Mesendoderm (in vitro differentiated cells): ENCODE measurements at places on chromosomes 2 and 18.

GRCh38 chr2:225488743-225489142 is 89.2 kb downstream of the NYAP2 start:
- no peaks in the 10 kb centered on the region for H3K4me1 ChIP-seq
- H3K36me3 ChIP-seq = no peaks in the 10 kb centered on the region
- H3K4me3 ChIP-seq = no peak overlapping the region
- H3K27me3 ChIP-seq = no peaks in the 10 kb centered on the region

- DNase-seq = no peak
- H3K27ac ChIP-seq = no peak overlapping the region
- no peaks in the 10 kb centered on the region for H3K27me3 ChIP-seq
- no peaks in the 10 kb centered on the region for H3K4me1 ChIP-seq
- H3K4me3 ChIP-seq = no peak overlapping the region
- H3K36me3 ChIP-seq = no peaks in the 10 kb centered on the region
Measured at GRCh38 chr2:28736034-28736433, 15.6 kb upstream of the PPP1CB start.

GRCh38 chr18:46624127-46624526 is 32.9 kb downstream of the LOXHD1 start:
- H3K36me3 ChIP-seq = no peaks in the 10 kb centered on the region
- H3K27ac ChIP-seq = no peak overlapping the region
- no peaks in the 10 kb centered on the region for H3K4me1 ChIP-seq
- no peaks in the 10 kb centered on the region for H3K27me3 ChIP-seq

DNA sequence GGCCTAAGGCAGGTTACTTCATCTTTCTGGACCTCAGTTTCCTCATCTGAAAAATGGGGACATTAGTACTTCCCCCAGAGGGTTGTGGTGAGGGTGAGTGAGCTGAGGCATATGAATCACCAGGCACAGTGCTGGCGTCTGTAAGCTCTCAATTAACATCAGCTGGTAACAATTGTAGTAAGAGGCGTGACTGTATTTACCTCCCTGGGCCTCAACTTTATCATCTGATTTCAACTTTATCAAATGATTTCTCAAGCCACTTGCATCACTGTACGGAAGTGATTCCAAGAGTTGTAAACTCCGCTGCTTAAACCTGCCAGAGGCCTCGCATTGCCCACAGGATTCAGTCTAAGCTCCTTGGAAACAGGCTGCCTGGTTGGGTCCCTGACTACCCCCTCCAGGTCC is 53.6 kb upstream of the PKDCC start:
- no peaks in the 10 kb centered on the region for H3K36me3 ChIP-seq
- no peak for DNase-seq
- H3K27me3 ChIP-seq = no peaks in the 10 kb centered on the region

DNA sequence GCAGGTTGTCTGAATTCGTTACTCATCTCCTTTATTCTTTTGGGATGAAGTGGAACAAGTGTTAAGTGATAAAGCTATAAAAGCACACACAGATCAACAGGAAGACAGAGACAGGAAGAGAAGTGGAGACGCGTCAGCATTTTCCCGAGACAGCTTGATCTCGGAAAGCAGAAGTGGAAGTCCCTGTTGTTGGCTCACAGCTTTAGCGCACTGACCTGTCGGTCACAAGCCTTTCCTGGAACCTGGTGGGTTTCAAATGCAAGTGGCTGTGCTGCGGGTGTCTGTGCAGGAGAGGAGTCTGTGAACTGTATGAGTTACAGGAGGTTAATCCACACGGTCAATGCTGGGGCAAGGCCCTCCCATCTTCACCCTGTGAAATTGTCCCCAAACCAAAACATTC is 116.6 kb upstream of the PELI1 start:
- H3K4me1 ChIP-seq = peaks cover 10% of the 10 kb centered on the region
- H3K36me3 ChIP-seq = peaks cover 2% of the 10 kb centered on the region
- H3K4me3 ChIP-seq = no peak overlapping the region
- DNase-seq = no peak
- no peaks in the 10 kb centered on the region for H3K27me3 ChIP-seq
- H3K27ac ChIP-seq = no peak overlapping the region

- no peak overlapping the region for H3K4me3 ChIP-seq
- H3K27ac ChIP-seq = no peak overlapping the region
- no peaks in the 10 kb centered on the region for H3K27me3 ChIP-seq
- DNase-seq = no peak
- no peaks in the 10 kb centered on the region for H3K4me1 ChIP-seq
Measured at GRCh38 chr18:61808286-61808685, 84.5 kb downstream of the RNF152 start.

- H3K4me1 ChIP-seq = no peaks in the 10 kb centered on the region
- H3K4me3 ChIP-seq = no peak overlapping the region
- no peak overlapping the region for H3K27ac ChIP-seq
- no peak for DNase-seq
- H3K27me3 ChIP-seq = no peaks in the 10 kb centered on the region
Measured at GRCh38 chr2:149617476-149617875, 29.9 kb upstream of the MMADHC start.

DNA sequence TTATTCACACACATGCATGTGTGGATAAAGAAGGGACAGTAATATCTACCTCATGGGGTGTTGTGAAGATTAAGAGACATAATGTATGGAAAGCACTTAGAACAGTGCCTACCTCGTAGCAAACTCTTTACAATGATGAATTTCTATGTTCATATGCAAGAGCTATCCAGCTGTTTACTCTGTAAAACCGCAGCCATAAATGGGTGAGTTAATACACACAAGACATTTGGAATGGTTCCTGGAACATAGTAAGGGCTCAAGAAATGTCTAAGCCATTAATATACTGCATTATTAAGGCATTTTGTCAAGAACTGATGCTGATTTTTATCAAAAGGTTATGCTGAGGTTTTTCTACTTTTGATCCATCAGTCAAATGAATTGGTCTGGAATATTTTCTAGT is 1076.2 kb downstream of the TSN start:
- H3K4me3 ChIP-seq = no peak overlapping the region
- H3K27me3 ChIP-seq = no peaks in the 10 kb centered on the region
- no peak for DNase-seq
- no peaks in the 10 kb centered on the region for H3K36me3 ChIP-seq

GRCh38 chr18:79570266-79571201 is 109.1 kb upstream of the CTDP1 start:
- no peak overlapping the region for H3K4me3 ChIP-seq
- H3K4me1 ChIP-seq = peaks cover 16% of the 10 kb centered on the region
- no peak overlapping the region for H3K27ac ChIP-seq
- H3K27me3 ChIP-seq = no peaks in the 10 kb centered on the region

- no peak overlapping the region for H3K27ac ChIP-seq
- H3K27me3 ChIP-seq = no peaks in the 10 kb centered on the region
- H3K4me1 ChIP-seq = no peaks in the 10 kb centered on the region
- H3K4me3 ChIP-seq = no peak overlapping the region
- DNase-seq = no peak
- H3K36me3 ChIP-seq = peaks cover 2% of the 10 kb centered on the region
Measured at GRCh38 chr2:240780023-240780700, 39.9 kb downstream of the KIF1A start.

GRCh38 chr2:72130659-72131360 is 16.9 kb downstream of the CYP26B1 start:
- no peak overlapping the region for H3K4me3 ChIP-seq
- no peaks in the 10 kb centered on the region for H3K36me3 ChIP-seq
- no peaks in the 10 kb centered on the region for H3K4me1 ChIP-seq
- H3K27me3 ChIP-seq = no peaks in the 10 kb centered on the region
- H3K27ac ChIP-seq = no peak overlapping the region

DNA sequence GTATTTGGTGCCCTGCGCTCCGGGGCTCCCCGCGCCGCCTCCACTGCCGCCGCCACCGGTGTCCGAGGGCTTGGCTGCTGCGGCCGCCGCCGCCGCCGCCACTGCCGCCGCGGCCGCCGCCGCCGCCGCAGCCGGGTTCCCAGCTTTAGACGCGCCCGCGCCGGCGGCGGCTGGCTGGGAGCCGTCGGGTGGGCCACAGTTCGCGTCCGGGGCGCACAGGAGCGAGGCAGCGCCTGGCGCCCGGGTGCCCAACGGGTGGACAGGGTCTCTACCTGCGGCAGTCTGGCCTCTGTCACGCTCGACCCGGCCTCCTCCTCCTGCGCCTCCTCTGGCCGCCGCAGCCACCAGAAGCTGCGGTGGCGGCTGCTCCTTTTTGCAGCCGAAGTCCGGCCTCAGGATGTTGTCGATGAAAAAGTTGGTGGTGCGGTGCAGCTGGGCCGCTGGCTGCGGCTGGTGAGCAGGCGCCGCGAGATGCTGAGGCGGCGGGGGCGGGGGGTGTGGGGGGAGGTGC is 951 bp downstream of the EN1 start:
- peak; percentile 53 for DNase-seq
- H3K27ac ChIP-seq = no peak overlapping the region
- no peak overlapping the region for H3K4me3 ChIP-seq
- H3K27me3 ChIP-seq = peaks cover 82% of the 10 kb centered on the region
- H3K36me3 ChIP-seq = no peaks in the 10 kb centered on the region
- H3K4me1 ChIP-seq = peaks cover 5% of the 10 kb centered on the region

DNA sequence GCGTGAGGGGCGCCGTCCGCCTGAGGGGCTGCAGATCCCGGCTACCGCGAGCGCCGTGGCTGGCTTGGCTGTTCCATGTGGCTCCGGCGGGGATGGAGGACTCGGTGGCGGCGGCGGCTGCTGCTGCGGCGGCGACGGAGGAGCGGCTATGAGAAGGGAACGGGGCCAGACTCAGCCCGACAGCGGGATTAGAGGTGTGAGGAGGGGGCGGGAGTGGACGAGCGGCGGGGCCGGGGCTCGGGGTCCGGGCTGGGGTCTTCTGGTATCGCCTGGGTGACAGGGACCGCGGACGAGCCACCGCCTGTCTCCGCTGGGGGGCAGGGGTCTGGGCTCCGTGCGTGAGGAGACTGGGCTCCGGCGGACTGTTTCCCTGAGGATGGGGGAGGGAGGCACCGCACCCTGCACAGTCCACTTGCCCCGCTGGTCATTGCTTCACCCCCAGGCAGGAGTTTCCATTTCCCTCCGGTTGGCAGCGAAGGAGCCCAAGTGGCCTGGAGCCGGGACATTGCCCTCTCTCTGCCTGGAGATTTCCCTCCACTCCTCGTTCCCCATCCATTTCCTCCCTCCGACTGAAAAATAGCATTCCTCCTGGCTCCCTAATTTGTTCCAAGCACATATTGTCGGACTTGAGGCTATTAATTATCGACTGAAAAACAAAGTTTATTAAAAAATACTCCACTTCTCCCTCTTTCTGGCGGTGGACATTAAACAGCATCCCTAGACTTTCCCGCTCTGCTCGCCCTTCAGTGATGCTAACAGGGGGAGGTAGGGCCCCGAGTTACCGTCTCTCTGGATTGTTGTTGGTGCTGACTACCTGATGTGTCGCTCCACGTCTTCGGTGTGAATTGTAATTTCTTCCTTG is 577 bp downstream of the EHBP1 start:
- H3K4me3 ChIP-seq = peak overlapping the region; percentile 91
- peak overlapping the region; percentile 54 for H3K27ac ChIP-seq
- DNase-seq = peak; percentile 78
- peaks cover 9% of the 10 kb centered on the region for H3K4me1 ChIP-seq

- H3K4me3 ChIP-seq = no peak overlapping the region
- DNase-seq = no peak
- H3K27ac ChIP-seq = no peak overlapping the region
Measured at GRCh38 chr2:53536583-53537361, 230.8 kb upstream of the CHAC2 start.

GRCh38 chr2:218863021-218863520 is 3.5 kb downstream of the WNT6 start:
- H3K4me1 ChIP-seq = peaks cover 3% of the 10 kb centered on the region
- H3K27me3 ChIP-seq = peaks cover 40% of the 10 kb centered on the region
- H3K27ac ChIP-seq = no peak overlapping the region
- no peak for DNase-seq
- H3K4me3 ChIP-seq = no peak overlapping the region

- no peak overlapping the region for H3K27ac ChIP-seq
- H3K27me3 ChIP-seq = no peaks in the 10 kb centered on the region
- H3K36me3 ChIP-seq = no peaks in the 10 kb centered on the region
Measured at GRCh38 chr18:76357174-76357573, 137.9 kb downstream of the ZNF516 start.

DNA sequence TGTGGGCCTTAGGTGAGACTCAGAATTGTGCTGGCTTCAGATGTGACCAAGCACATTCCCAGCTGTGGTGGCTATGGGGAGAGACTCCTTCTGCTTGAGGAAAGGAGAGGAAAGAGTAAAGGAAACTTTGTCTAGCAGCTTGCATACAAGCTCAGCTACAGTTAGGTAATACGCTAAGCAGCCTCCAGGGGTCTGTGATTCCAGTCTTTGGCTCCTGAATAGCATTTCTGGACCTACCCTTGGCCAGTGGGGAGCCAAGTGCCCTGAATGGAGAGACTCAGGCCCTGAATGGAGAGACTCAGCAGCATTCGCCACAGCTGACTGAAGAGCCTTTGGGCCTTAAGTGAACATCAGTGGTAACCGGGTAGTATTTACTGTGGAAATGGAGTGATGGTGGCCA is 227.4 kb upstream of the CDH7 start:
- peak; percentile 56 for DNase-seq
- H3K4me1 ChIP-seq = no peaks in the 10 kb centered on the region
- no peak overlapping the region for H3K4me3 ChIP-seq
- no peak overlapping the region for H3K27ac ChIP-seq

DNA sequence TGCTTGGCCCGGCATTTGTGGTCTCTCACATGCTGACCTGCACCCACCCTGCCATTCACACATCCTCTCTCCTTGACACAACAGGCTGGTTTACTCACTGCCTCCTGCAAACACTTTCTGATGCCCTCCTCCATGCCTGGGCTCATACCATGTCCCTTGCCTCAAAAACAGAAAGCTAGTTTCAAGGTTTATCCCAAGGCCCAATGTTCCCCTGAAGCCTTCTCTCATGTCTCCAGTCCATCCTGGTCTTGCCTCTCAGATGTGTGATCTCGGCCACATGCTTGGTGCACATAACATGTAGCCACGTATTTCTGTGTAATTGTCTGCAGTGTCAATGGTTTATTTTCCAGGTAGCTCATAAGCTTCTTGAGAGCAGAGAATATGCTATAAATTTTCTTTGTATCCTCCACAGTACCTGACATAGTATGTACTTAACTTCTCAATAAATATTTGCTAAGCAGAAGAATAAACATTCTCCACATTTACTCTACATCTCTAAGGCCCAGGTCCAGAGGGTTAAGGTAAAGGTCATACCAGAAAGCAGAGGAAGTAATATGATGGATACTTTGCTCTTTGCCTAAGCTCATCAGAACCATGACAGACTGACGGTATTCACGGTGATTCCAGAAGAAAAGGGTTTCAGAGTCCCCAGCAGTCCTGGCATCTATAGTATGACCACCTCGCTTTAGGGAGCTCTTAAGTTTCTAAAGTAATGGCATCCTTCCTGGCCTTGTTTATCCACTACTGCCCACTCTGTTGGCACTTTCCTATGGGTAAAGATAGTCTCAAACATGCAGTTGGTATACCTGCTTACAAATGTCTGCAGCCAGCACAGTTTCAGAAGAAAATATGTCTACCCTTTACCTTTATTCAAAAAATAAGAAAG is 163.4 kb upstream of the ZFP36L2 start:
- H3K27me3 ChIP-seq = no peaks in the 10 kb centered on the region
- no peaks in the 10 kb centered on the region for H3K4me1 ChIP-seq
- H3K4me3 ChIP-seq = no peak overlapping the region
- no peak overlapping the region for H3K27ac ChIP-seq
- DNase-seq = no peak
